Sigmoid colon (tissue), 7 donors: ENCODE measurements at places on chromosomes 6 and 20. TPM values are rescaled to one million over a fixed set of nuclear protein-coding genes. Genes with fewer than 3 reads are reported as not detected.

GRCh38 chr6:139029470-139030227 lies 1.1 kb downstream of the ABRACL start:
- no peaks in the 10 kb centered on the region for H3K27me3 ChIP-seq
- H3K4me3 ChIP-seq = peak overlapping the region; percentile 86
- H3K27ac ChIP-seq = peak overlapping the region; percentile 92
- no peaks in the 10 kb centered on the region for H3K36me3 ChIP-seq
- DNase-seq = peak; percentile 83
- H3K4me1 ChIP-seq = no peaks in the 10 kb centered on the region

DNA sequence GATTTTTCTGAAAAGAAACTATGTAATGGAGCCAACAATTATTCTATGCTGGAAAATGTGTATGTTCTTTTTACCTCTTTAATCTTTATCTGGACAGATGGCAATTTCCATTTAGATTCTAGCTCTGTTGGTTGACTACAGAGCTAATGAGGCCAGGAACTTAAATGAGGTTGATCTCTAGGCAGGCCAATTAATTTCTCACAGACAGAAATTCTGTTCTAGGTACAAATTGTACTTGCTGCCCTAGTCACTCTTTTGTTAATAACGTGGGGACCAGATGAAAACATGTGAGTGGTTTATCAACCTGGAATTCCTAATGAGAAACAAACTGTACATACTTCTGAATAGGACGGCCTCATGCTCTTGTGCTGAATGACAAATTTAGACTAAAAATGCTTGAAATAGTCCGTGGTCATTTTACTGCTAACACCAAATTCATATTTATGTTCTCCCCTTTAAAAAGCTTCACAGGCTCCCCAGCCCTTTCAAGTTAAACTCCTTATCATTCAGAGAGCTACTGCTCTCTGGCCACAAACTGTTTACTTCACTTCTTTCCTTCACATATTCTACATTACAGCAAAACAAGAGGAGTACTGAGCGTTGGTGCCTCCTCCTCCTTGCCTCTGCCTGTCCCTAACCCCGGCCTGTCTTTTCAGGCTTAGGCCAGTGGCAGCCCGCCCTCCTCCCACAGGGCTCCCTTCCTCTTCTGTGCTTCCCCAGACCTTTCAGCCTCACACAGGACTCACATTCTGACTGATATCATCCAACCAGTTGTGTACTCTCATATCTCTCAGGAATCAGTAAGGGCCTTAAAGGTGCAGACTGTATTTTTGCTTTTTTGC lies 41.4 kb downstream of the DTNBP1 start:
- peak; percentile 68 for DNase-seq
- no peaks in the 10 kb centered on the region for H3K27me3 ChIP-seq
- H3K4me3 ChIP-seq = no peak overlapping the region
- peaks cover 14% of the 10 kb centered on the region for H3K4me1 ChIP-seq

The RCAN2 gene
- 9.1 TPM for total RNA-seq

DNA sequence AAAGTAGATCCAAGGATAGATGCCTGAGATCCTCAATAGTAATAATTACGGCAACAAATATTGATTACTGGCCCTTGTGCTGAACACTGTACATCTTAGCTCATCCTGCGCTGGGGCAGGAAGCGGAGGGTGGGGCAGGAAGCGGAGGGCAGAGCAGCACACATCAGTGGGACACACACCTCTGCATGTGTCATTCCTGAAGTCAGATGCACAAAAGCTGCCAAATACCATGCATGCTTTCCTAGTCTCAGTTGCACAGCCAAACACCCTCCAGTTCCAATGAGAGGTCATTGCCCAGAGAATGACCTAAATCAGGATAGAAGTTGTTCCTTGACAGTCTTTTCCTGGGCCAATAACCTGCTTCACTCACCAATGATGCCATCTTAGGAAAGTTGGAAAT lies 74.4 kb upstream of the FOXC1 start:
- H3K4me1 ChIP-seq = no peaks in the 10 kb centered on the region
- H3K4me3 ChIP-seq = no peak overlapping the region
- H3K27ac ChIP-seq = no peak overlapping the region

DNA sequence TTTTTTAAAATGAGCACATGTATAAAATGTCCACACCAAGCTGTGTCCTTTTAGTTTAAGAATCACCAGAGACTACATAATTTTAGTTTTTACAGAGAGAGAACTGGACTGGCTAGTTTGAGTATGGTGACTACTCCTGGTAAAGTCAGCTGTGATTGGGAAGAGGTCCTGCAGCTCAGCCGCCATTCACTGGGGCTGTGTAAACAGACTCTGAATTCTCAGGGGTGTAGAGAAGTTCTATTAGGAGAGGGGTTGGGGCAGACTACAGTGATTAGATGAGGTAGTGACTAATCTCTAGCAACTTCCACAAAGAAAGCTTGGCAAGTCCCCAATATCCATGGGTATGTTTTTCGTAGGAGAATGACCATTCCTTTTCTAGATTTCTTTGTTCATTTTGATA lies 341.2 kb upstream of the MAP3K7 start:
- H3K4me3 ChIP-seq = no peak overlapping the region
- H3K36me3 ChIP-seq = no peaks in the 10 kb centered on the region
- no peak overlapping the region for H3K27ac ChIP-seq
- no peaks in the 10 kb centered on the region for H3K4me1 ChIP-seq
- H3K27me3 ChIP-seq = no peaks in the 10 kb centered on the region
- no peak for DNase-seq

The MYL9 gene
- 1,729 TPM for total RNA-seq

GRCh38 chr20:49768204-49769047 lies 44.2 kb upstream of the SLC9A8 start:
- H3K4me1 ChIP-seq = no peaks in the 10 kb centered on the region
- H3K36me3 ChIP-seq = no peaks in the 10 kb centered on the region
- DNase-seq = peak; percentile 89
- peak overlapping the region; percentile 49 for H3K27ac ChIP-seq
- no peak overlapping the region for H3K4me3 ChIP-seq

GRCh38 chr6:116159782-116160524 lies 34.0 kb upstream of the COL10A1 start:
- no peaks in the 10 kb centered on the region for H3K4me1 ChIP-seq
- H3K4me3 ChIP-seq = no peak overlapping the region
- no peak overlapping the region for H3K27ac ChIP-seq
- no peak for DNase-seq
- no peaks in the 10 kb centered on the region for H3K36me3 ChIP-seq

DNA sequence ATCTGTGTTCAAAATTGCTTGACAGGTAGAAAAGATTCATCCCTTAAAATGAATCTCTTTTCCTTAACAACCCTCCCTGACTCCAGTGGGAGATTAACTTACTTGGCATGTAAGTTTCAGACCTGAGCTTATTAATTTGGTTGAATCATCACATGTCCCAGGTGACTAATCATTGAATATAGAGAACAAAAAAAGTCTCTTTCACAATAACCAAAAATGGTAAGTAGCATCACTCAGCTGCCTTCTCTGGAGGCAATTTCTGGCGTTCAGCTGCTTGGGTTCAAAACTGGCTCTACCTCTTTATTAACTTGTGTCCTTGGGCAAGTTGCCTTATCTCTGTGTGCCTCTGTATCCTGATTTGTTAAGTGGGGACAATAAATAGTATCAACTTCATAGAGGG lies 2.9 kb downstream of the C6orf141 start:
- H3K27me3 ChIP-seq = peaks cover 8% of the 10 kb centered on the region
- peaks cover 18% of the 10 kb centered on the region for H3K4me1 ChIP-seq
- DNase-seq = no peak
- H3K4me3 ChIP-seq = no peak overlapping the region
- H3K36me3 ChIP-seq = no peaks in the 10 kb centered on the region

The ENPP4 gene
- total RNA-seq = 16.2 TPM

DNA sequence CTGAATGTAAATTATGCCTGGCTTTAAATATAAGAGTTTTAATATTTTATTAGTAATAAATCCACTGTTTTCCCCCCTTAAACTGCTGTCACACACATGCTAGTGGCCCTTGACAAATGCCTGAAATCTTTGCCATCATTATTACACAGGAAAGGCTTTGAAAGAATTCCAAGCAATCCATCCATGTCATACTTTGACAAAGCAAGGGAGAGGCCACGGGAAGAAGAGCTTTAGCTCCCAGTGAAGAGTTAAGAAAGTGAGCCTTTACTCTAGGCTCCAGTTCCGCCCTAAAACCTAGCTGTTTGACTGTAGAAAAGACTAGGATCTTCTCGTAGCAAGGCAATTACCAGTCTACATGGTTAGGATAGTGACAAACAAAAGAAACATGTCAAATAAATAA lies 147.9 kb downstream of the GMDS start:
- no peak overlapping the region for H3K27ac ChIP-seq
- no peak for DNase-seq
- H3K4me3 ChIP-seq = no peak overlapping the region
- H3K36me3 ChIP-seq = no peaks in the 10 kb centered on the region

The SLC52A3 gene
- total RNA-seq = 0.36 TPM

The PRRT1 gene
- total RNA-seq = 3.6 TPM

DNA sequence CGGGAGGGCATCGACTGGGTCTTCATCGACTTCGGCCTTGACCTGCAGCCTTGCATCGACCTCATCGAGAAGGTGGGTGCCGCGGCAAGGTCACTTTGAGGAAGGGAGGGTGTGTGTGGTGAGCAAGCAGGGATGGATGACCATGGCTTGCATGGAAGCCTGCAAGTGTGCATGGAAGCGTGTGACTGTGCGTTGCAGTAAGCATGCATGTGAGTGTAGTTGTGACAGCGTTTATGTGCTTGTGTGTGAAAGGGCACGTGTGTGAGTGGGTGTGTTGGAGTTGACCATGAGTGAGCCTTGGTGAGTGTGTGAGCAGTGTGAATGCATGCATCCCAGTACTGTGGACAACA lies 32.5 kb downstream of the MYH7B start:
- no peaks in the 10 kb centered on the region for H3K4me1 ChIP-seq
- peaks cover 11% of the 10 kb centered on the region for H3K27me3 ChIP-seq
- no peaks in the 10 kb centered on the region for H3K36me3 ChIP-seq
- no peak for DNase-seq
- H3K4me3 ChIP-seq = no peak overlapping the region

- no peaks in the 10 kb centered on the region for H3K36me3 ChIP-seq
- no peaks in the 10 kb centered on the region for H3K27me3 ChIP-seq
- no peak for DNase-seq
- H3K4me3 ChIP-seq = no peak overlapping the region
- no peak overlapping the region for H3K27ac ChIP-seq
Observed at GRCh38 chr6:143880412-143880811, 16.1 kb downstream of the ZC2HC1B start.

DNA sequence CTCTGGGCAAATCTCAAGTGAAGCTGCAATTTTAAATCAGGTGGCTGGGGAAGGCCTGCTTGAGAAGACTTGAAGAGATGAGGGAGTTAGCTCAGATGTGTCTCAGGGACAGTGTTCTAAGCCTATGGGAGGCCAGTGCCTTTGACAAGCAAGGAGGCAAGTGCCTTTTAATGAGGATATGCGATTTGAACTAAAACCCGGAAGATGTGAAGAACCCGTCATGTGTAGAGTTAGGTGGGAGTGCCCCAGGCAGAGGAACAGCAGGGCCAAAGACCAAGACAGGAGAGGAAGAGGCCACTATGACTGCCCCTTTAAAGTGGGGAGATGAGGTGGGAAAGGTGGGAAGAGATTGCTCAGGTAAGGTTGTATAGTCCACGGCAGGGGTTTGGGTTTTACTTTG lies 71.9 kb downstream of the SLX4IP start:
- H3K27ac ChIP-seq = peak overlapping the region; percentile 80
- DNase-seq = no peak
- no peaks in the 10 kb centered on the region for H3K36me3 ChIP-seq
- H3K4me3 ChIP-seq = no peak overlapping the region
- H3K27me3 ChIP-seq = no peaks in the 10 kb centered on the region

The VNN1 gene
- not detected for total RNA-seq

The NR2E1 gene
- not detected for total RNA-seq

DNA sequence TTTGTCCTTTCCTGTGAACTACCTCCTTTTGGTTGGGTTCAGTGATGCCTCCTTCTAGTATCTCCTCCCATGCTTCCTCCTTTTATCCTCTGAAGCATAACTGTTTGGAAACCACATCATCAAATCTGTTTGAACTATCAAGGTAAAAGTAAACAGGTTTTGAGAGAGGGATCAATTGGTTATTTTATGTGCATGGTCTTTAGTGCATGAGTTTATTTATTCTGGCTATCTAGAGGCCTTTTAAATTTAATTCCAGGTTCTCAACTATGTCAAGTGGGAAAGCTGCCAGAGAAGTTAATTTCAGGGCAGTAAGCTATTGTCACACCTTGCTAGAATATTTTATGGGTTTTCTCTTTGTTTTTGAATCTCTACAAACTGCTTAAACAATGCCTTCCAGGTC lies 54.1 kb downstream of the WASF1 start:
- no peaks in the 10 kb centered on the region for H3K36me3 ChIP-seq
- DNase-seq = no peak
- no peak overlapping the region for H3K27ac ChIP-seq

- no peaks in the 10 kb centered on the region for H3K27me3 ChIP-seq
- H3K4me3 ChIP-seq = no peak overlapping the region
- H3K4me1 ChIP-seq = no peaks in the 10 kb centered on the region
- no peak for DNase-seq
Observed at GRCh38 chr6:144302701-144303372, 17.7 kb downstream of the UTRN start.

- no peak for DNase-seq
- H3K4me1 ChIP-seq = no peaks in the 10 kb centered on the region
- H3K27ac ChIP-seq = no peak overlapping the region
- no peaks in the 10 kb centered on the region for H3K27me3 ChIP-seq
- no peaks in the 10 kb centered on the region for H3K36me3 ChIP-seq
Observed at GRCh38 chr20:54103762-54104600, 33.6 kb upstream of the BCAS1 start.

- H3K27me3 ChIP-seq = no peaks in the 10 kb centered on the region
- H3K4me3 ChIP-seq = no peak overlapping the region
- no peaks in the 10 kb centered on the region for H3K36me3 ChIP-seq
- no peak overlapping the region for H3K27ac ChIP-seq
- no peak for DNase-seq
Observed at GRCh38 chr6:126198631-126199030, 141.3 kb upstream of the CENPW start.

- peaks cover 7% of the 10 kb centered on the region for H3K4me1 ChIP-seq
- H3K4me3 ChIP-seq = no peak overlapping the region
- H3K27me3 ChIP-seq = no peaks in the 10 kb centered on the region
- no peaks in the 10 kb centered on the region for H3K36me3 ChIP-seq
Observed at GRCh38 chr6:10542213-10542612, 21.1 kb downstream of the GCNT2 start.

The DPPA5 gene
- not detected for total RNA-seq

GRCh38 chr20:63402181-63402859 lies 41.2 kb upstream of the CHRNA4 start:
- H3K27me3 ChIP-seq = no peaks in the 10 kb centered on the region
- no peak for DNase-seq
- H3K27ac ChIP-seq = no peak overlapping the region
- no peak overlapping the region for H3K4me3 ChIP-seq
